Natural killer cell (primary cell): ENCODE measurements at places on chromosomes 13 and 19. TPM values are rescaled to one million over a fixed set of nuclear protein-coding genes. Genes with fewer than 3 reads are reported as not detected.

GRCh38 chr13:111219280-111219679 is 101.2 kb upstream of the TEX29 start:
- DNase-seq, result no peak

NKG7 gene
- total RNA-seq, result 2,907 TPM

SELENOV gene
- total RNA-seq, result not detected

DNA sequence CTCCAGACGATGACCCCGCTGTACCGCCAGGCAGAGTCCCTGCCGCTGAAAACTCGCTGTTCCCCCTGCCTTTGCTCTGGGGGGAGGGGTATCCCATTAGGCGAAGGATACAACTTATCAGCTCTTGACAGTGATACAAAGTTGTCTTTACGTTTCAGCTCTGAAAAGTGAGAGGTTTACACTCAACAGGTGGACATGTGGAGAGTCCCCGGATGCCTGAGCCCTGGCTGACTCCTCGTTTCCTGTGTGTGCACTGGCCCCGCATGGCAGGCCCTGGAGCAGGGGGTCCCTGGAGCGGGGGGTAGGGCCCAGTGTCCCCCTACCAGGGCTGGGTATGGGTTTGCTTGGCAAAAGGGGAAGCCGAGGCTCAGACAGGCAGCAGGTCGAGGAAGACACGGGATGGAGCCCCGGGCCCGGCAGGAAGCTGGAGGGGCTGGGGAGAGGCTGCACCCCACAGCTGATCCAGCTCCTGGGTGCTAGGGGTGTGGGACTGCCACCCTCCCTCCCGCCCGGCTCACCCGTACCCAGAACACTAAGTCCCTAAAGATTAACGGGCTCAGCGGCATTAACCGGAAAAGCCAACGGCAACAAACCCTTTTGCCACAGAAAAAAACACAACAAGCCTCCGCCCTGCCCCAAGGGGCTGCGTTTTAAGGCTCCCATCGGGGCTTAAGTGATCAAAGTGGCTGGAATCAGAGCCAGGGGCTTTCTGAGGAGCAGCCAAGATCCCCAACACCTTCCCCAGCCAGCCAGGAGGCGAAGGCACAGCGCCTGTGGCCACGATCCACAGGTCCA is 5.6 kb downstream of the TCF3 start:
- no peak for DNase-seq

KIR2DL4 gene
- 7.3 TPM for total RNA-seq

- peak; percentile 70 for DNase-seq
These were observed 20.0 kb upstream of the ERCC1 start for GRCh38 chr19:45443462-45444317.

ZNF575 gene
- 1.9 TPM for total RNA-seq

DNA sequence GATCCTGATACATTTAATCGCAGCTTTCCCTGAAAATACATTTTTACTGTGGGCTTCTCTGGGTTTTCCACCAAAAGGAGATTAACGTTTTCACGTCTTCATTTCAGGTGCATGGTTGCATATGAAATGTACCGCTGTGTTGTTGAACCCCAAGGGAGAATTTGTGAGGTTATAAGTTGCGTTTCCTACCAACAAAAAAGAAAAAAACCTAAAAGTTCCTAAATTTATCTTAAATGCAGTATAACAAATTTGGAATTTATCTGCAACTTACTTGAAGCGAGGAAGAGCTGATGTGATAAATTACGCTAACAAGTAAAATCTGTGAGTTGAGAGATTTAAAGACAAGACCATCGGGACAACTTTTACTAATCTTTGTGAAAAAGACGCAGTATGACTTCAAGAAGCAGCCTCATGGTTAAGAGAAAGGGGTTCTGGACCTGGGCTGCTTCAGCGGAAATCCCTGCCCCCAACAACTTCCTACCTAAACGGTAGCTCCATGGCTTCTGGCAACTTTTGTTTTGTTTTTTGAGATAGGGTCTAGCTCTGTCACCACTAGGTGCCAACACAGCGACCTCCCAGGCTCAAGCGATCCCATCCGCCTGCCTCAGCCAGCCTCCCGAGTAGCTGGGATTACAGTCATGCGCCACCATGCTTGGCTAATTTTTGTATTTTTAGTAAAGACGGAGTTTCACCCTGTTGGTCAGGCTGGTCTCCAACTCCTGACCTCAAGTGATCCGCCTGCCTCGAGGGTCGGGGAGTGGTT is 958 bp upstream of the OBI1 start:
- peak; percentile 17 for DNase-seq

DNA sequence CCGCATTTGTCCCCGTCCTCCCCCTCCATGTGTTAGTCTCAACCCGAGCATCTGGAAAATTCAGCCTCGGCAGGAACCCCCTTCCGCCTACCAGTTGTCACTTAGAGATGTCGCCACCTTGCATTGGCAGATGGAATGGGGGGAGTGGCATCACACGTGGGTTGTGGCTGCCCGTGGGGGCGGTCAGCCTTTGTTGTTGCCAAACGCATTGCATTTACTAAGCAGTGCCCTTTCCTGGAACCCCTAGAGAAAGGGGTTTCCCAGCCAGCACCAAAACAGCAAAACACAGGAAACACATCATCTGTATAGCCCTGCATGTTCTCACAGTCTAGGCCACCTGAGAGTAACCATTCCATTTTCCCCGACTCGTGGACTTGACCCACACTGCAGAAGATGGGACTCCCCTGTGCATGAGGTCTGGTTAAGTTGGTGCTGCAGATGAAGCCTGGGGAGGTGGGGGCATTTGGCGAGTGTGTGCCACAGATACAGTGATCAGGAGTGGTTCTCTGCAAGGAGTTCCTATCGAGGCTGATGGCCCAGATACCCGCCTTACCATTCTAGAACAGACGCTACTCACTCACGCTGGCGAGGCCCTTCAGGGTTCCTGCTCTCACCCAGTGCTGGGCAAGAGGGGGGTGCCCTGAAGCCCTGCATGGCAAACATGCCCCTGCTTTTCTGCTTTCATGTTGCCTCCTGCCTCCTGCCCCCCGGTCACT is 38.3 kb downstream of the TMED1 start:
- DNase-seq, result peak; percentile 96

KLK7 gene
- not detected for total RNA-seq

DNA sequence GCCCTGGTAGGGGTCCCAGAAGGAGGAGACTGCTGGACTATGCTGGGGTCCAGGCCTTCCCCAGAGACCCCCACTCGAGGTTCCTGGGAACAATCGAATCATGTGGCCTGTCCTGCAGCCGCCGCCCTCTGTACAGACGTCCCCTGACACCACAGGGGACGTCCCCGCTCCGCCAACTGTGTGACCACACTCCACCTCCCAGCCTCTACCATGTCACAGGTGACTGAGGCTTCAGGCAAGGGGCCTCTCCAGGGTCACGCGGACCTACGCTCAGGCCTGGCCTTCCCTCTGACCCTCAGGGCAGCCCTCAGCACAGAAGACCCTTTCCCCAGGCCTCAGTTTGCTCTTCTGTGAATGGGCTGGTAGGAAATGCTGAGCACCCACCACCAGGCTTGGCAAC is 13.1 kb upstream of the TMEM161A start:
- no peak for DNase-seq

ADGRL1 gene
- 52.7 TPM for total RNA-seq

ZNF610 gene
- 0.68 TPM for total RNA-seq
